Retinal pigment epithelial cell (primary cell): ENCODE measurements at places on chromosomes 4 and X.
A peak's percentile ranks its signal among the peaks of the same experiment; 100 is the strongest.

DNA sequence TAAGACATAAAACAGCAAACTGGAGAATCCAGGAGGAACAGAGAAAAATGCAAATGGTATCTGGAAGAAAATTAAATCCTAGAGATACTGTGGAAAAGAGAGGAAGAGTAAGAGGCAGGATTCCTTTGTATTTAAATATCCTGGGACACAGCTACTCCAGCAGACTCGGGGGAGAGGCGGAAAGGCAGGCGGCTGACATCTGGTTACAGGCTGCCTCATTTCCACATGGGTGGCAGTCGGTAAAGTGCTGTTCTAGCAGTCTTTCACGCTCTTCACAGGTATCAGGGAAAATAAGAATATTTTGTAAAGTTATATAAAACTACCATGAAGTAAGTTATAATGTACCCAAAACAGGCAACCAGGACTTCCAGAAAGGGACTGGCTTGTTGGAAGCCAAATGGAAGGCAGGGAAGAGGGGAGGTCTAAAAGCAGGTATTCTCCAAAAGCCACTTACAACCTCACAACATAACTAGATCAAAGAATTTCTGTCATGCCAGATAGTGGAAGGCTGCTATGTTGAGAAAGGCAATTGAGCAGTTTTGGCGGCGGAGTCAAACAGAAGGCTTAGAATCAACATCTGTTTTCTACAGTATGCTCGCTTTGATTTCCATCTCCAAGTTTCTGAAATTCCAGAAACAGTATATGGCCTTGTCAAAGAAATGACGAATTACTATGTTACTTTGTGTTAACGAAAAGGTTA is 1.3 kb upstream of the TIGD2 start:
- DNase-seq = no peak

DNA sequence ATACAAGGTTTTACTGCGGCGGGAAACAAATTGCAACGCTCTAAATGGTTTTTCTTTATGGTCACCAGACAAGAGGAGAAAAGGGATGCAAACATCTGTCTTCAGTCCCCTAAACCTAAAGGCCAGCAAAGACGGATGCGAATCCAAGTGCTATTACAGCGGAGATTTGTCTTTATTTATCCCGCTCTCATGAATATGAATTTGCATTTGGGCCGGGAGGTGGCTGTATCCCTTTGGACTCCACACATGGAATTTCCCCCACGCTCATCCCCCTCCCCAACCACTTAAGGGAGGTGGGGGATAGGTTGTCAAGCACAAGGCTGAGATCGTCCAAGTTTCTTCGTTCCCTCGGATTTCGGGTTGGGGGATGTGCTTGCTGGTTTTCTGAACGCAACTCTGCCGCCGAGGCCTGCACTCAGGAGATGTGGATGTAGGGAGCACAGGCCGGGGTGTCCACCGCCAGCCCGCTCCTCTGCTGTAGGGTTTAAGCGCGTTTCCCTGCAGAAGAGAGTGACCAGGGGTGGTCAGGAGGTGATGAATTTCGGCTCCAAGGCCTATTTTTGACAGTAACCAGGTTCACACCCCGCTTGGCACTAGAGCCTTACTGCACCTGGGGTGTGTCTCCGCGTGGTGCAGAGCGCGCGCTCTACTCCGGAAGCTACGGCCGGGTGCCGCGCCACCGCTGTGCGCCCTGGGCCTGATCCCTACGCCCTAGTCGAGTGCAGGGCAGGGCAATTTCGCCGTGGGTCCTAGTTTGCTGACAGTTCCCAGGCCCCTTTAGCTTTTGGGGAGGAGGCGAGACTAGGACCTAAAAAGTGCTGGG is 2.3 kb upstream of the PHOX2B start:
- no peak for DNase-seq

GRCh38 chrX:116243039-116243438 is 72.5 kb downstream of the AGTR2 start:
- DNase-seq = no peak

DNA sequence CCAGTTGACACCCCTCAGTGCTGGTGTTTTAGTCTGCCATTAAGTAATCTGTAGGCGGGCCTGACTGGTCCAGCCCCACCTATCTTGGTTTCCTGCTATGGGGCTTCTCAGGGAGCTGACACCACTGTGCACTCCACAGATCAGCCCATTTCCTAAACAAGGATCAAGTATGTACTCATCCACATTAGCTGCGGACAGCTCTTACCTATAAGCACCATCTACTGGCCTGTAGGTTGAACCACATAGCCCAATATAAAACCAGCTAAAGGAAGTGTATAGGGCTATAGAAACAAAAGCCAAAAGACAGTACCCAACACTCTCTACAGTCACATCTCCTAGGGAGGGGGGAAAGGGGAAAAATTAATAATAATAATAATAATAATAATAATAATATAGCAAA is 353.5 kb upstream of the CXorf51B start:
- no peak for DNase-seq

DNA sequence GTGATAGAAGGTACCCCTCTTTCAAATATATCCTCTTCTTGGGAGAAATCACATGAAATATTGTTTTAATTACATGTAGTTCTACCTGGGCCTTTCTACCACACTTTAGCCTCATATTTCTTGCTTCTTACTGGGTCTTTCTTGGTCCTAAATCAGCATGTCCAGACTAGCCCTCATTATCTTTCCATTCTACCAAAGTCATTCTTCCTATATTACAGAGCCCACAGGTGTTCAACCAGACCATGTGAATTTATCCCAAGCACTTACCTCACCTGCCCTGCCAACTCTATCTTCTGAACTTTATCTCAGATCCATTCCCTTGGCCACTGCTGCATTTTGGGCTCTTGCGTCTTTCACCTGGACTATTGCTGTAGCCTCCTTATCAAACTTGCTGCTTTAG is 11.8 kb upstream of the SOWAHB start:
- no peak for DNase-seq

DNA sequence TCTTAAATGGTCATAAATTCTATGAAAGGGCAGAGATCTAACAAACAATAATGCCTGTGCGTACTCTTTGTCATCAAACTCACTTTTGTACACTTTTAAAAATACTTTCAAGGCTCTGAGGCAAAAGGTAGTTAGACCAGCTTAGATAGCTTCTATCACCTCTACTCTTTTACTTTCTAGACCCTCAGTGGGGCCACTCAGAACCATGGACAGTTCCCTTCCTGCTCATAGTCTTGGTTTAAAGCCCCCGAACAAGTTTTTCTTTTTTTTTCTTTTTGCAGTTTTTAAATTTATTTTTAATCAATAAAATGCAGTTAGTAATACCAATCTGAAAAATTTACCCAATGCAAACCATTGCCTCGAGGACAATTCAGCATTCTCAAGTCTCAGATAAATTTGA is 460.5 kb upstream of the CNKSR2 start:
- no peak for DNase-seq

- DNase-seq = peak; percentile 54
These were observed at the start of gene PITX2 for GRCh38 chr4:110622841-110623717. Gene PITX2, minus strand, starts transcription at chr4:110623077. Its CDS starts 617 bp downstream, at chr4:110622460.

DNA sequence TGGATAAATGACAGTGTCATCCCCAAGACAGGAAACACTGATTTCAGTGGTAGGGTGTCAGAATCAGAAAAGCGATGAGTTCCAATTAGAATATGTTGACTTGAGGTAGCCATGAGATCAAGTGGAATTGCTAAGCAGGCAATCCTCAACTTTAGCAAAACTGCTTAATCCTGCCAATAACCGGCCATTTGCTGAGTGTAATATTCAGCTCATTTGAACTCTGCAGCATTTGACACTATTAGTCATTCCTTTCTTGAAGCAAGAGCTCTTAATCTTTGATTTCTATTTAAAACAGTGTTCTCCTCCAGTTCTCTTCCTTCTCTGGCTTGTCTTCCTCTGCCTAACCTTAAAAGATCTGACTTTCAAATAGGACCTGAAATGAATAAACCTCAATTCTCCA is 68.7 kb upstream of the DCLK2 start:
- DNase-seq = peak; percentile 70

DNA sequence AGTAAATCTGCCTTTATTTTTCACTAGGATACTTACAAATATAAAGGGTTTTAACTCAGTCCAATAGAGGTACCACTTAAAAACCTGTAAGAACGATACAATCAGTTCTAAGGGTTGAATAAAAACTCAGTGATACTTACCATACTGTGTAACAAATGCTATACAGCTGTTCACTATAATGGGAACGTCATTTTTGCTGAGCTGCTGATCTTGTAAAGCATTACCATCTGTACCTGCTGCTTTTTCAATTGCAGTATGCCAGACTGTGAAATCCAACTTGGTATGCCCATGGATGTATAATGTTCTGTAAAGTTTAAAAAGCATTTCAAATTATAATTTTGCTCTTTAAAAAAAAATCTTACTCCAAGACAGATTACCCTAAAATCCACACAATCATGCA is 111.2 kb downstream of the ARAP2 start:
- DNase-seq = no peak

GRCh38 chrX:3520982-3521381 is 174.5 kb upstream of the MXRA5 start:
- no peak for DNase-seq

GRCh38 chr4:3753726-3754412 is 12.3 kb upstream of the ADRA2C start:
- no peak for DNase-seq

DNA sequence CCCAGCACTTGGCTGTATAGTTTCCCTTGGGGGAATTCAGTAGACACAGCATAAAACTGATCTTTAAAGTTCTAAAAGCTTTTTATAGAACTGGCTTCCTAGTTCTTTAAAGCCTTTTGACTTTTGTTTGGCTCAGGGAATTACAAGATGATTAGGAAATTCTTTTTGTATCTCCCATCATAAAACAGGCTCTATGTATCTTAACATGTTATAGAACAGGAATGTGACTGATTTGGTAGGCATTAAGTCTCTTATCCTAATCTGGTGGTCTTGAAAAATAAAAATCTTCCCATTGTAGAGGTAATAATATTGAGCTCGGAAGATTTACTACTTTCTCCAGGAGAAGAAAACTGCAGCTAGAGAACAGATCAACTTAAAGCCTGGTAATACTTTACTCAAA is 262.7 kb downstream of the KCNIP4 start:
- DNase-seq = no peak

DNA sequence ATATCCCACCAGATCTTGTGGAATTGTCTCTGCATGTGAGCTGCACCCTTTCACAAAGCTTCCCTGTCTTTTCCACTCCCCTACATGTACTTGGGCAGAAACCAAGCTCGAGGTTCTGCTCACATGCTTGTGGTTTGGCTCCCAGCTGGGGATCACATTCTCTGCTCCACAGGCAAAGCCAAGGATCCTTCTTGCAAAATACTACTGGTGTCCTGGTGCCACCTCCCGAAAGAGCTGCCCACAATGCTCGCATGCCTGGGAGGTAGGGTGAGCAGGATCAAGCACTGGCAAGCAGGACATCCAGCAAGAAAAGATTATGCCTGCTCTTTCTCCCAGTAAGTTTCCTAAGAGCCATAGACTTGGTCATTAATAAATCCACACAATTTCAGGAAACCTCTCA is 45.1 kb upstream of the PPARGC1A start:
- DNase-seq = peak; percentile 98

DNA sequence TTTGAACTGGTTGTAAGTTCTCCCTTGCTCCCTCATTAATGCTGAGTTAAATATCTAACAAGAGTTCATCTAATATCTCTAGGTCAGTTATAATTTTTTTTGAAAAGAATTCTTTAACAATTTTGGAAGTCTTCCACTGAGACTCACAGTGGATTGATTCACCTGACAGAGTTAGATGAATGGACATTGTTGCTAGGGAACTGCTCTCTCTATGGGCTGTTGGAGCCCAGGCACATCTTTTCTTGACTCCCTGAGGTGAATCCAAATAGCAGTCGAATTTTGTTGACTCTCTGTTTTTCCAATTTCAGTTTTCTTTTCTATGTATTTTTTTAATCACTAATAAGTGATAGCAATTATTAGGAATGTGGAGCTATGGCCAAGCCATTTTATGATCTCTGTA is 996.1 kb upstream of the PABPC4L start:
- DNase-seq = no peak

- DNase-seq = no peak
These were observed 14.2 kb upstream of the CPE start for GRCh38 chr4:165364452-165365080.

- DNase-seq = no peak
These were observed 17.4 kb downstream of the CETN2 start for GRCh38 chrX:152813206-152813605.

DNA sequence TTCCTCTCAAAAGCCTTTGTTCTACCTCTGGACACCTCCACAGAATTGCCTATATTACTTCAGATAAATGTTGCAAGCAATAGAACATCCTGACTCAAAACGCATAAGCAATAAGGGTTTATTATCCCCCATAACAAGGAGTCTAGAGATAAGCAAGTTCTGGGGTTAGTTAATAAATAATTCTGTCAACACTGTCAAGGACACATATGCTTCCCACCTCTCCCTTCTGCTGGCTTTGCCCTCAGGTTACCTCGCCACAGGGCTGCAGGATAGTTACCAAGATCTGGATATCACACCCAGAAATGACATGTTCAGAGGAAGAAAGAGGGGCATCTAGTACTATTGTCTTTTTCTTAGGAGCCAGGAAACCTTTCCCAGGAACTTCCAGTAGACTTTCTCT is 14.0 kb upstream of the DUSP21 start:
- DNase-seq = no peak

GRCh38 chr4:186623546-186623945 is 68.2 kb upstream of the MTNR1A start:
- no peak for DNase-seq

- DNase-seq = no peak
These were observed 59.5 kb downstream of the PPA2 start for GRCh38 chr4:105414316-105414715.

- DNase-seq = no peak
These were observed 94.0 kb upstream of the RBPJ start for GRCh38 chr4:26226629-26227376.

DNA sequence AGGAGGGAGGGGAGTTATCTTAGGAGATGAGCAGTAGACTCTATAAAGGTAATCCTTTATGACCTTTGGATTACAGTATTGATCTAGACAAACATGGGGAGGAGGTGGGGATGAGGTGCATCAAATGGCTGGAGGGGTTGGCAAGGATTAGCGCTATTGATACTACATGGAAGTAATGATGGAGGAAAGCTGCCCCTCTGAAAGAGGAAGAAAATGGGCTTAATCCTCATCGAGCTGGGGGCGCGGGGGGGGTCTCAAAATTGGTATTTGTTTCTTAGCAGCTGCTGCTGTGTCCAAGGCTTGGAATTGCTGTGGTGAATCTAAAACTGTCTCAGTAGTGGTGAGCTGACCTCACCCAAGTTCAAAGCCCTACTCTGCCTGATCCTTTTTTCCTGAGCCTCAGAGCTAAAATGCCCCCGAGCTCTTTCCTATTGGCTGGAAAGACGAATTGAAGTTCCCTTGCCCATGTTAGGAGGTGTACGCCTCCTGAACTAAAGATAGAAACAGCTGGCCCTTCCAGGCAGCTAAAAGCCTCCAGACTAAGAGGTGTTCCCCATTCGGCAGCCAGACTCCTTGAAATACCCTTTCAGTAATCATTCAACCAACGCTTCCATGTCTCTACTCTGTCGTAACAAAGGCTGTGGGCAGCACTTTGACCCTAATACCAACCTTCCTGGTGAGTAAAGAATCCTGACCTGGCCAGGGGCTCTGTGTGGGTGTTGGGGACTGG is at the start of gene ITGB1BP2:
ITGB1BP2 (plus strand) TSS at position 556 of the 730 bp plus-strand sequence; CDS start at position 613, 57 bp downstream.
- no peak for DNase-seq
